ENCODE measurements at places on chromosomes 16 and 17.

DNA sequence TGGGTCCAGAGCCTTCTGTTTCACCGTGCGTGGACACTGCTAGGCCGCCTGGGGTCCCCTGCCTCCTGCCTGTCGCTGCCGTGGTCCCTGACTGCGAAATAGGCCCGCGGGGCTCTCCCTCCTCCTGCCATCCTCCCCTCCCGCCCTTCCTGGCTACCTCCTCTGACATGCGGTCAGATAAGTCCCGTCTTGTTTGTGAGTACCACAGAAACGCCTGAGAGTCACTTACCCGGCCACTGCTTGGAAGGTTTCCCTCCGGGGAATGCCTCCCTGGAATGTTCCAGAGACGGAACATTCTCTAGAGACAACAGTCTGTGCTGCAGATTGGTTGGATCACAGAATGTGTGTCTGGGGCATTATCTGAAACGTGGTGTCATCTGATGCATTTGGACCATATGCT is 22.7 kb downstream of the CIBAR2 start:
- no peak for DNase-seq

- DNase-seq: no peak
Measured at GRCh38 chr17:82399041-82399441, 19.1 kb upstream of the HEXD start.

GRCh38 chr17:49715717-49716279 is 8.0 kb upstream of the SLC35B1 start:
- DNase-seq: no peak

DNA sequence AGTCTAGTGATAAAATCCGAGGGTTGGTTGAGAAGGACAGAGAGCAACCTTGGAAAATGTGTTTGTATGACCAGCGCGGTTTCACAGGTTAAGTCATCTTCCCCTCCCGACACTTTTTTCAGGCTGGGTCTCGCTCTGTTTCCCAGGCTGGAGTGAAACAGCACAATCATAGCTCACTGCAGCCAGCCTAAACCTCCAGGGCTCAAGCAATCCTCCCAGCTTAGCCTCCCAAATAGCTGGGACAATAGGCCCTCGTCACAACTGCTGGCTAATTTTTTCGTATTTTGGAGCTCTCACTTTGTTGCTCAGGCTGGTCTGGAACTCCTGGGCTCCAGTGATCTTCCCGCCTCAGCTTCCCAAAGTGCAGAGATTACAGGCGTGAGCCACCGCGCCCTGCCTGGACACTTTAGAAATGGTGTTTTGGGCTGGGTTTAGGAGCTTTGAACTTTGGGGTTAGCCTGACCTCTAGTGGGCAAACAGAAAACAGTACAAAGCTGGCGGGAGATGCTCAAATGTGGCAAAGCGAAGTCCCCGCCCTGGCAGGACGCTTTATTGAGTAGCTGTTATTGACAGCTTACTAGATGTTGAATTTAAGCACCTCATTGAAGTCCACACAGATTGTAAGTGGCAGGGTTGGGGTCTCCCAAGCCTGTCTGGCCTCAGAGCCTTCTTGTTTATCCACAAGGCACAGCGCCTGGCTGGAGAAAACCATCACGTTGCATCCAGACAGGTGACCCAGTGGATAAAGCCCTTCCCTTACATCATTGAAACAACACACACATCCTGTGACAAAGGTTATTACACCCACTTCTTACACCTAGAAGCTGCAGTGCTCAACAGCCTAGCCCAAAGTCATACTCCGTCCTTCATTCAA is 34.7 kb upstream of the RBBP6 start:
- DNase-seq: peak; percentile 73

GRCh38 chr16:57682809-57683635 is 11.6 kb upstream of the DRC7 start:
- DNase-seq: no peak

GRCh38 chr17:32928586-32929535 is 908 bp downstream of the TMEM98 start:
- DNase-seq: no peak

DNA sequence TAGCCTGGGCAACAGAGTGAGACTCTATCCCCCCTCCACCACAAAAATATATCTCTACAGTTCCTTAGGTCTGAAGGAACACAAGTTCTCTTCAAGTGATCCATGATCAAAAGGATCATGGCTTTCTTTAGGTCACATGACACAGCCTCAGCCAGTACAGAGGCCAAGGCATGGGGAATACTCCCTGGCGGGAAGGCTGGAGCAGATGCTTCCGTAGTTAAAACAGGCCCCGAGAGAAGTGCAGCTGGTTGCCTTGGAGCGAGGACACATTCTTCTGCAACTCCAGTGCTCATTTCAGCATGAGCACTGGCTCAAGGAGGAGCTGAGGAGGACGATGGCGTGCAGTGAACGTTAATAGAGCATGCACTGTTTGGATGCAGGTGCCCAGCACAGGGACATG is 13.5 kb downstream of the CDIP1 start:
- no peak for DNase-seq
